ENCODE measurements at places on chromosomes 6 and 20.
A peak's percentile ranks its signal among the peaks of the same experiment; 100 is the strongest.

DNA sequence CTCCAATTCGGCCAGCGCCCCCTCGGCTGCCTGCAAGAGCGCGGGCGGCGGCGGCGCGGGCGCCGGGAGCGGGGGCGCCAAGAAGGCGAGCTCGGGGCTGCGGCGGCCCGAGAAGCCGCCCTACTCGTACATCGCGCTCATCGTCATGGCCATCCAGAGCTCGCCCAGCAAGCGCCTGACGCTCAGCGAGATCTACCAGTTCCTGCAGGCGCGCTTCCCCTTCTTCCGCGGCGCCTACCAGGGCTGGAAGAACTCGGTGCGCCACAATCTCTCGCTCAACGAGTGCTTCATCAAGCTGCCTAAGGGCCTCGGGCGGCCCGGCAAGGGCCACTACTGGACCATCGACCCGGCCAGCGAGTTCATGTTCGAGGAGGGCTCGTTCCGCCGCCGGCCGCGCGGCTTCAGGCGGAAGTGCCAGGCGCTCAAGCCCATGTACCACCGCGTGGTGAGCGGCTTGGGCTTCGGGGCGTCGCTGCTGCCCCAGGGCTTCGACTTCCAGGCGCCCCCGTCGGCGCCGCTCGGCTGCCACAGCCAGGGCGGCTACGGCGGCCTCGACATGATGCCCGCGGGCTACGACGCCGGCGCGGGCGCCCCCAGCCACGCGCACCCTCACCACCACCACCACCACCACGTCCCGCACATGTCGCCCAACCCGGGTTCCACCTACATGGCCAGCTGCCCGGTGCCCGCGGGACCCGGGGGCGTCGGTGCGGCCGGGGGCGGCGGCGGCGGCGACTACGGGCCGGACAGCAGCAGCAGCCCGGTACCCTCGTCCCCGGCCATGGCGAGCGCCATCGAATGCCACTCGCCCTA is 963 bp downstream of the FOXF2 start:
- DNase-seq = no peak

DNA sequence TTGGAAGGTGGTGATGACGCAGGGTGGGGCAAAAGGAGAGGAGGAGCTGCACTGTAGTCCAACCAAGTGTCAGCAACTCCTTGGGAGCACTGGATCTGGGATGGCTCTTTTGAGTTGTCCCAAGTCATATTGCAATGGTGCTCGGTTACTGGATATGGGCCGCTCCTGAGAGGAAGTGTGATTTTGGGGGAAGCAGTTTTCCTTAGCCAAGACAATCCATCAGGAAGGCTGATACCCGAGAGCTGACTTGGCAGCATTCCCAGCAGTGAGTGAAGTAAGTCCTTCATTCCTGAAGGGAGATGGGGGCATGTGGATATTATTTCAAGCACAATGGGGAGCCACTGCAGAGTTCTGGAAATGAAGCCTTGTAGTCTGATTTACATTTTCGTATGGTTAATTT is 354.1 kb downstream of the RFPL4B start:
- DNase-seq = no peak

DNA sequence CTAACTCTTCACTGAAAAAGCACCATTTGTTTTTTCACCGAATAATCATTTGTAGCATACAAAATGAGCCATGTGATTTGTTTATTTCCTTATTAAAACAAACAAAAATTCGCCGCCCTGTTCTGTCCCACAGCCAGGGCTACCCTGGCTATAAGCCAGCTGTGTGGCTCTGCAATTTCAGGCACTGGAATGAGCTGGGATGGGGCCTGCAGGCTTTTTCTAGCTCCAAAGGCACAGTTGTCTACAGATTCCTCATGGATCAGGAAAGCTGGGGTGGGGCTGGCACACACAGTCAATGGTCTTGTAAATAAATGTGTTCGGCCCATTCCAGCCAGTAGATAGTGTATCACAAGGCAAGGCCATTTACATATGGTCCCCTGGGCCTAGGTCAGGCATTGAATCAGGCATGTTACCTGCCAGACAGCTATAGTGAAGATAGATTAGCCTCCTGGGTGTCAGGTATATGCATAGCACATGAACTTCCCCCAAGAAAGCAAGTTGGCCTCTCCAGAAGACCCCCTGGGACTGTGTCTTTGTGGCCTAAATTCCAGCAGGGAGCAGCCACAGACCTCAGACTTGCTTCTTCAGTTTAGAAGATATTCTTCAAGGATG is 608.9 kb downstream of the MAFB start:
- DNase-seq = no peak

- DNase-seq = no peak
Observed at GRCh38 chr20:32249030-32249738, 28.3 kb upstream of the KIF3B start.

- DNase-seq = no peak
Observed at GRCh38 chr6:139591075-139591865, 216.8 kb upstream of the CITED2 start.

- no peak for DNase-seq
Observed at GRCh38 chr6:143059663-143060353, 881 bp upstream of the AIG1 start.

GRCh38 chr20:20367575-20368417 is at the start of gene INSM1:
Gene INSM1, plus strand, starts transcription at chr20:20368104. Its CDS starts 164 bp downstream, at chr20:20368268.
- DNase-seq = no peak

GRCh38 chr6:25423358-25423757 is 144.2 kb downstream of the CARMIL1 start:
- DNase-seq = no peak

DNA sequence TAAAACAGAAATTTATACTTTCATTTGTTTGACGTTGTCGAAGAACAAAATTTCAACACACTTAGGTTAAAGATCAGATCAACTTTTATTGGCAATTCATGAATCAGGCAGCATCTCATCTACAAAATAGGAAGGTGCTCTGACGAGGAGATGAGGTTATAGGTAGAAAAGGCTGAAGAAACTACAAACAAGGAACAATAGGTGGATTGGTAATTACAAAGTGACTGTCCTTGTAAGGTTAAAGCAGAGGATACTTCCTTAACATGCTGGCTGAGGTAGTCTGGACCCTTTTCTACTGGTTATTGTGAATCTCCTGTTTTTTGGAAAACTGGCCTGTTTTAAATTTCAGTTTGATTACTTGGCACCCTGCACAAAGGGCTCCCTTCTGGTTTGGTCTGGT is 32.5 kb upstream of the TRIM27 start:
- DNase-seq = no peak

GRCh38 chr6:48835421-48835958 is 627.6 kb downstream of the MMUT start:
- no peak for DNase-seq

DNA sequence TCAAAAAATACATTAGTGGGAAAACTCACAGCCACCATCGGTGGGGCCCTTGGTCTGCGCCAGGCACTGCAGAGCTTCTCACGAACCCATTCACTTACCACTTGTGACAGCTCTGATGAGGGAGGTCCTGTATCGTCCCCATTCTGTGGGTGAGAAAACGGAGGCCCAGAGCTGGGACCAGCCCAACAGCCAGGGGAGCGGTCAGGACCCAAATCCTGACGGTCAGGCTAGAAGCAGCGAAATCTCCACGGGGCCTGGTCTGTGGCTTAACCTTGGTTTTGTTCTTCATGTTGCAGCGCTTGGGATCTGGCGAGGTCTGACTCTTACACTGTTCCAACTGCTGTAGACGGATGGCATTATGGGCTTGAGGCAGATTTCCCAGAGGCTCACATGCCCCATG is 7.7 kb upstream of the VSX1 start:
- DNase-seq = no peak

- no peak for DNase-seq
Observed at GRCh38 chr20:14522595-14522994, 185.2 kb upstream of the FLRT3 start.

DNA sequence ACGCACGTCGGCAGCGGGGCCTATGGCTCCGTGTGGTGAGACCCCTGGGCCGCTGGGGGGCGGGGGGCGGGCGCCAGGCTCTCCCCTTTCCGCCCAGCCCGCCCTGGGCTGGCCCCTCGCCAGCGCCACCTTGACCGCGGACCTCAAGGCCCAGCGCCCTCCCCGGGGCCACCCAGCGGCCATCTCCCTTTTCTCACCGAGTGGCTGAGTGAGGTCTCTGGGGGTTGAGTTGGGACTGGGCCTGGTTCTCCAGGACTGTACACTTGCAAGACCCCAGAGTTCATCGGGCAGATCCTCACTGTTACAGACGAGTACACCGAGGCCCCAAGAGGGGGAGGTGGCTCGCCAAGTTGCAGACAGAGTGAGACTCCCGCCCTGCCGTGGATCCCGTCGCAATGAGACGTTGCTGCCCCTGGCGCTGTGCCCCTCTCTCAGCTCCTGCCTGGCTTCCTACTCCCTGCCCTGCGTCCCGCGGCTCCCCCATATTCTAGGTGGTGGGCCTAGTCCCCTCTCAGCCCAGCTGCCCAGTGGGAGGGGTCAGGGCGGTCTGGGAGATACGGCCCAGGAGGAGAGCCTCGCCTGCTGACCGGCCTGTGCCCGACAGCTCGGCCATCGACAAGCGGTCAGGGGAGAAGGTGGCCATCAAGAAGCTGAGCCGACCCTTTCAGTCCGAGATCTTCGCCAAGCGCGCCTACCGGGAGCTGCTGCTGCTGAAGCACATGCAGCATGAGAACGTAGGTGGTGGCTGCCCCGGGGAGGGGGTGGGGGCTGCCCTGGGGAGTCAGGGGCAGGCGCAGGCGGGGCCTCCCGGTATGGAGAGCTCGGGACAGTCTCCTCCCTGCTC is 576 bp downstream of the MAPK13 start:
- no peak for DNase-seq

GRCh38 chr20:62827311-62828038 is 10.6 kb downstream of the COL9A3 start:
- no peak for DNase-seq

DNA sequence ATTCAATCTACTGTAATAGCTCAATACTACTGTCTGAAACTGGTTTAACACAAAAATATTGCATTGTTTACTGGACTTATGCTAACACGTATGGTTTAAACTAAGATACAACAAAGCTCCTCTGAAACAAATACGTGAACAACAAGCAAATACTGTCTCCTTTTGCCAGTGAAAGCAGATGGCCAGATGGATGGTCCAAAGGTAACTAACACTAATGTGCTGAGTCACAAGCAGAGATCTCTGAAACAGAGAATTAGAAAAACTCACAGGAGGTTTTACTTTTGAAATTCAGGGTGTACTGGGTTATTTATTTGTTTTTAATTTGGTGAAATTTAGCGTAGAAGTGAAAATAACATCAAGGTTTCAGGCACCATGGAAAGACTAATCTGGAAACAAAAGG is 124.3 kb upstream of the SOX4 start:
- DNase-seq = no peak

DNA sequence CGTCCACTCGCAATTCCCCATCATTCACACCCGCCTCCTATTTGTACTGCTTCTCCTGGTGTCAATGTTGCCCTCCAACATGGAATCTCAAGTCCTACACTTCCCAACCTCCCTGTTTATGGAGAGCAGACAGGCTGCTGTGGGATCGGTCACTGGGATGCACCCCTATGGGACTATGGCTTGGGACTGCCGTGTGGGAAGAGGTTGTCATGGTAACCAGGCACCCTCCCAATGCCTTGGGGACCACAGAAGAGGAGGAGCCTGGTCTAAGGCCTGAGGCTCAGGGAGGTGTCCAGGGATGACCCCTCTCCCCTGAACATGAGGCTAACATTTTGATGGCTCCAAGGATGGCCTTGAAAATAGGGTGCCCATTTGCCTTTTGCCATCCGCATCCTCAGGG is 116.6 kb upstream of the CST7 start:
- no peak for DNase-seq

DNA sequence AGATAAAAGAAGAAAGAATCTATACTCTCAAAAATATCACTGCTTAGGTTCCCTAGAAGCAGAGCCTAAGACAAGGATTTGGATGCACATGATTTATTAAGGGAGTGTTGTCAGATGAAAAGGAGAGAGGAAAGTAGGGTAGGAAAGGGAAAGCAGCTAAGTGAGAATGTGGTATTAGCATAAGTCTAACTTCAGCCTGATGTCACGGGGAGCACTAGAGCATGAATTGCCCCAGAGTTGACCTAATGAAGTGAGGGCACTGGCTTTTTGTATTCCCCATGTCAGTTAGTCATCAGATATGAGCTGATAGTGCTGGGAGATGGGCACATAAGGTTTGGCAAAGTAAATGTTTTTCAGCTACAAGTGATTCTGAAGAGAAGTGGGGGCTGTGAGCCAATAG is 129.0 kb upstream of the THEMIS start:
- no peak for DNase-seq

DNA sequence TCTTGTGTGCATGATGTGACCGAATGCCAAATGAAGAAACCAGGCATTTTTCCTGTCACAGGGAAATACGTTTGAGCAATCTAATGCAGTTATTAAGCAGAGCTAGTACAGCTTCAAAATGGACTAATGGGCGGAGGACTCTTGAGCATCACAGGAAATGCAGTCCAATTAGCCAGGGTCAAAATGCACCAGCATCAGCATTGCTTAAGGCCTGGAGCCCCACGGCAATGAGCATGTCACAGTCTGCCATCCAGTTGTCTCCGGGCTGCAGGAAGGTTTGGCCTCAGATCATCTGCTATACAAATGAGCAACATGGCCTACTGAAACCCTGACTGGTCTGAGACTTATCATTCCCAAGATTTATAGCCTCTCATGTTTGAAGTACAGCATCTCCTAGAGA is 652.1 kb upstream of the SLC35B3 start:
- no peak for DNase-seq

- no peak for DNase-seq
Observed at GRCh38 chr6:157608221-157609075, 214.6 kb upstream of the SNX9 start.

GRCh38 chr20:32333181-32333987 is 24.7 kb upstream of the ASXL1 start:
- DNase-seq = peak; percentile 46

DNA sequence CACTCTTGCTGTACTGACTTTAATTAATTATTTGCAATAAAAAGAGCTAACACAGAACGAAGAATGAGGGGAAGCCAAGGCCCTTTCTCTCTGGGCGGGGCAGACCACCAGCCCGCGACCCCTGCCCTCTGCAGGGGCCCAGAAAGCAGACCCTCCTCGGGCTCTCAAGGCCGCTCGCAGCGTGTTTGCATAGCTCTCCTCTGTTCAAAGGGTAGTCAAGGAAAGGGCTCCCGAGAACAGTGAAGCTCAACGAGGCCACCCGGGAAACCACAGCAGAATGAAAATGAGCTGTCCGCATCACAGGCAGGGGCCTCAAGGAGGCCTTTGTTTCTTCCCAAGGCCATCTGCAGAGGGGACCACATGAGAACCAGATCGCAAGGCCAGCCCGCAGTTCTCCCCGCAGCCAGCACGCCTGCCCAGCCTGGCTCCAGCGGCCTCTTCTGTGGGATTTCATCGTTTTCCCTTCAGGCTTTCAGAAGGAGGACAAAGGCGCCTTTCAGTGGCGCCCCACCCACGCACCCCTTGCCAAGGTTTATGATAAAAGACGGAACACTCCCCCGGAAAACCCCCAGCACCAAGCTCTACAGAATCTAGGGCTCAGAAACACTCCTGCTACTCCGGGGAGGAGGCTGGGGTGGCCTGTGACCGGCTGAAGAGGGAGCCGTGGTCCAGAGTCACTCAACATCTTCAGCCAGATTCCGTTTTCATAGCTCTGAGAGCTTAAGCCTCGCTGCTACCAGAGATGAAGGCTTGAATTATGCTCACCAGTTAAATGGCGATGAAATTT is 25.3 kb downstream of the ACSS1 start:
- no peak for DNase-seq

- DNase-seq = no peak
Observed at GRCh38 chr6:115485400-115485799, 575.3 kb downstream of the FRK start.

All from Karpas-422 (cell line).